ENCODE measurements at places on chromosomes 7 and 10.
A peak's percentile ranks its signal among the peaks of the same experiment; 100 is the strongest.

DNA sequence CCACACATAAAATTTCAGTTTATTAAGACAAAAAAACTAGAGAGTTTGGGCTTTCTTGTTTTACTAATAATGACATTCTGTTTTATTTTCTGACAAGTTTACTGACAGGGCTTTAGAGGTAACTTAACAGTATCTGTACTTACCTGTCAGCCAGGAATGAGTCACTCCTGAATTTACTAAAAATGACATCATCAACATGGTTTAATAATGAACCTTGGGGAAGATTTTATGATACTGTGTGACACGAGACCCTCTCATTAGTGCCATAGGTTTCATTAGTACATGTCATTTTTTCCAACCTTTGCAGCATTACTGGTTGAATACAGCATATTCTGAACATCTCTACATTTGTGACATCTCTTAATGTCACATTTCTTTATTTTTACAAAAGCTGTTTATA, 131.1 kb downstream of the KCND2 start:
- DNase-seq, result no peak

- no peak for DNase-seq
Measured at GRCh38 chr10:129870474-129870757, 93.7 kb downstream of the EBF3 start.

- DNase-seq, result no peak
Measured at GRCh38 chr7:140595468-140596092, 45.0 kb downstream of the DENND2A start.

DNA sequence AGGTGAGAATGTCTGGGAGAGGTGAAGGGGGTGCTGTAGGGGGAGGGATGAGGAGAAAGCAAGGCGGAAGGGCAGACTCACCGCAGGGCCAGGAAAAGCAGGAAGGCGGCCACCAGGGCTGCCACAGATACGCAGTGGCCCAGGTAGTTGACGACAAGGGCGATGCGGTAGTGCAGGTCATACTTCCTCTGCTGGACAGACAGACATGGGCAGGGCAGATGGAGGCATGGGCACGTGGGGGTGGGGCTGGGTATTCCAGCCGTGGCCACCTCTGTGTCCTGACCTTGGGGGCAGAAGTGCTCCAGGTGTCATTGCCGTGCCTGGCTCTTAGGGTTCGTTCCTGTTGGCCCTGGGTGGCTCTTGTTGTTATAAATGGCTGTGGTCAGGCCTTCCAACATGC, 16.8 kb downstream of the CRHR2 start:
- no peak for DNase-seq

GRCh38 chr10:129892548-129893052, 71.5 kb downstream of the EBF3 start:
- DNase-seq, result no peak

DNA sequence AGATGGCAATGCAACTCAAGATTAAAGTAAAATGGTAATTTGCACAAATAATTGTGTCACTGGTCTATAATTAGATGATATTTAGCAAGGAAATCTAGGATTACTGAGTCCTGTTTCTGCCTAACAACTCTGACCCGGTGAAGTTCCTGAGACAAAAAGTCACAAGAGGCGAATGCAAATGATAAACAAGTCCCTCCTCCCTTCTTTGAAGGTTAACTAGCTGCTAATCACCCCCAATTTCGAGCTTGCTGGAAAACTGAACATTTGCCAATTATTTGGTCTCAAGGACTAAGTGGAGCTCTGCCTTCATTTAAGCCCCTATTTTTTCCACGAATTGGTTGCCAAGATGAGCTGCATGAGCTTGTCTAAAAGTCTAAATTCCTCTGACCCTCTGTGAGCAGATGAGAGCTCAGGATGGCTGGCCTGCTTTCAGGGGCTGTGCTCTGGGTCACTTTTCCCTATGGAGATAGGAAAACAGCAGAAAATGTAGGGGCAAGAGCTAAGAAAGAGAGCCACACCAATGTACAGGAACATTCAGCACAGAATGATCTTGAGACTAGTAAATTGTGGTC, 127.3 kb downstream of the MBL2 start:
- no peak for DNase-seq

DNA sequence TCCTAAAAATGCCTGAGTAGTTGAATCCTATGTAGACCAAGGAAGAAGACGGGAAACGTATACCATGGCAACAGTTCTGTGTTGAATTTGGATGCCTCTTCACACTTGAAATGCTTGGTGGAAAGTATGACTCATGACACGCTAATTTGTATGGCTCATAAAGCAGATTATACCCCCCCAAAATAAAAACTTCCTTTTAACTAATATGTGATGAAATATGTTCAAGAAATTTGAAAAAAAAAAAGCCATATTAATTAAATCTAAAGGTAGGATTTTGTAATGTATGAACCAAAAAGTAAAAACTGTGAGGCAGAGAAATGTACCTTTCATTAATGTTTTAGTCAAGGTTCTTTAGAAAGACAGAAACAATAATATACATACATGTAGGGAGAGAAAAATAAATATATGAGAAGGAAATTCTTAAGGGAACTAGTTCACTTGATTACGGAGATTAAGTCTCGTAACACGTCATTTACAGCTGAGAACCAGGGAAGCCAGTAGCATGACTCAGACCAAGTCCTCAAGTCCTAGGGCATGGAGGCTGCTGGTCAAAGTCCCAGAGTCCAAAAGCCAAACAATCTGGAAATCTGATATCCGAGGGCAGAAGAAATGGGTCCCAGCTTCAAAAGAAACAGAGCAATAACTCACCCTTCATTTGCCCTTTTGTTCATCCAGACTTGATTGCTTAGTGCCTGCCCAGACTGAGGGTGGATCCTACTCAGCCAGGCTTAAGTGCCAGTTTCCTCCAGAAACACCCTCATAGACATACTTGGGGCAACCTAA, 485.1 kb downstream of the SEMA3D start:
- DNase-seq, result no peak

DNA sequence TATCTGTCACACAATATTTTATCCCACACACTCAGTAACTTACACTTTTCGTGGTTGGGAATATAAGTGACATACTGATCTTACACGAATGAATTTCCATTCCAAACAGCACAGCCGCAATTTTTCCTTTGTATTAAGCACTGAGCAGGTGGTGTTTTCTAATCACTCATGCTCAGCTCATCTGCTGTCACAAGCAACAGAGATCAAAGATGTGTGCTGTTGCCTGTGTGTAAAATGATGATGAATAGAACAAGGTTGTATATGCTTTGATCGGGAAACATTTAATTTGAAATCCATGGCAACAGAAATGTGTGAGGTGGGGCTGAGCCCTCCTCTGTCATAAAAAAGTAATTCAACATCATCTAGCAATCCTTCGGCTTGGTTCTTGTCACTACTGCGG, 927.7 kb upstream of the MBL2 start:
- DNase-seq, result no peak

- no peak for DNase-seq
Measured at GRCh38 chr7:50640779-50641178, 75.6 kb upstream of the DDC start.

- no peak for DNase-seq
Measured at GRCh38 chr7:137873979-137874777, 27.4 kb upstream of the DGKI start.

- DNase-seq, result no peak
Measured at GRCh38 chr10:31242902-31243301, 76.1 kb upstream of the ZEB1 start.

GRCh38 chr10:109633846-109634245, 289.5 kb downstream of the XPNPEP1 start:
- DNase-seq, result no peak

GRCh38 chr7:41491883-41492471, 210.9 kb downstream of the INHBA start:
- DNase-seq, result no peak

DNA sequence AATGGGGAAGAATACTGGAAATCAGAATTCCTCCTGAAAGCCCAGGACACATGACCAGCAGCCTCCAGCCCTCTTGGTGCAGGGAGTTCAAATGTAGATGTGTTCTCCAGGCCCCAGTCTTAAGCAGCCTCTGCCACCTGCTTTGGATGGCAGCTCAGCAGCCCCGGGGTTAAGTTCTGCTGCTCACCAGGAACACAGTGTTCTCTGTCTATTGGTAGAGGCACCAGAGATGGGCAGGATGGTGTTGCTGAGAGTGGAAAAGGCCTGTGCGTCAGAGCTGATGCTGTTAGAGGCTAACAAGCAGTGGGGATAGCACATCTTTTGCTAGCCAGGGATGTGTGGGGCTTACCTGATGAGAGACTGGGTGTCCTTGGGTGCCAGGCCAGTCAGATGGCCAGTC, 56.8 kb downstream of the PAX2 start:
- DNase-seq, result no peak

GRCh38 chr10:43249962-43250614, 16.8 kb downstream of the RASGEF1A start:
- peak; percentile 41 for DNase-seq

GRCh38 chr7:16098585-16099179, 322.7 kb downstream of the CRPPA start:
- DNase-seq, result no peak

GRCh38 chr7:134907639-134908038, 78.7 kb upstream of the AGBL3 start:
- no peak for DNase-seq
